ENCODE measurements at places on chromosomes 2 and 18. TPM values are rescaled to one million over a fixed set of nuclear protein-coding genes. Genes with fewer than 3 reads are reported as not detected.

FAM228A gene
- total RNA-seq = 1.1 TPM

ZNF892 gene
- total RNA-seq = 0.18 TPM

IL1RL1 gene
- 25.8 TPM for total RNA-seq

SLC5A7 gene
- not detected for total RNA-seq

MDH1 gene
- total RNA-seq = 139 TPM

MERTK gene
- total RNA-seq = 1.1 TPM

NAT8 gene
- total RNA-seq = not detected

CAPN13 gene
- not detected for total RNA-seq

NCKAP5 gene
- total RNA-seq = not detected

SP140 gene
- total RNA-seq = not detected

CDH2 gene
- 23.8 TPM for total RNA-seq

UGT1A6 gene
- not detected for total RNA-seq

MYCN gene
- 0.65 TPM for total RNA-seq

STON1 gene
- 14.8 TPM for total RNA-seq

MGAT4A gene
- total RNA-seq = 0.54 TPM

GRHL1 gene
- total RNA-seq = 0.16 TPM

KCNS3 gene
- total RNA-seq = 7.6 TPM

RTP5 gene
- total RNA-seq = not detected

BAZ2B gene
- total RNA-seq = 16.1 TPM

DSEL gene
- total RNA-seq = 21.3 TPM

ALLC gene
- total RNA-seq = not detected

CD8B2 gene
- not detected for total RNA-seq

FBXO48 gene
- 0.49 TPM for total RNA-seq

SPTBN1 gene
- total RNA-seq = 294 TPM

IL36A gene
- total RNA-seq = not detected

AMER3 gene
- total RNA-seq = not detected
